DND-41 (cell line): ENCODE measurements at places on chromosomes 13 and 19.

DNA sequence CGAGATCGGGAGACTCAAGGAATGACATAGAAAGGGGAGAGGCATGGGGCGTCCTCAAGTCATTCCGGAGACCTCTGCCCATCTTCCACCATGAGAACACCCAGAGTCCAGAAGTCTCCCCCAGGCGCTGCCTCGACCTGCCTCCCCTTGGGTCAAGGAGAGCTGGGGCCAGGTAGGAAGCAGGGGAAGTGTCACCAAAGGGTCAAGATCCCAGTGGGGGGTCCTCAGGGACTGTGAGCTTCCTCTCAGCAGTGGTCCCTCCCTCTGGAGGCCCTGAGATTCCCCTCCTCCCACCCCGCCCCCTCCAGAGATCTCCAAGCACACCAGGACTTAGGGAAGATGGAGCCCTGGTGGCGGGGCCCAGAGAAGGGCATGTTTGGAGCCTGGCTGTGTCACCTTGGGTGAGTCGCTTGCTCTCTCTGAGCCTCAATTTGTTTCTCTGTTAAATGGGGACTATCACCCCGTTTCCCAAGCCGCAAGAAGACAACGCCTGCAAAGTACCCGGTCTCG is 919 bp downstream of the DACT3 start:
- DNase-seq: no peak

DNA sequence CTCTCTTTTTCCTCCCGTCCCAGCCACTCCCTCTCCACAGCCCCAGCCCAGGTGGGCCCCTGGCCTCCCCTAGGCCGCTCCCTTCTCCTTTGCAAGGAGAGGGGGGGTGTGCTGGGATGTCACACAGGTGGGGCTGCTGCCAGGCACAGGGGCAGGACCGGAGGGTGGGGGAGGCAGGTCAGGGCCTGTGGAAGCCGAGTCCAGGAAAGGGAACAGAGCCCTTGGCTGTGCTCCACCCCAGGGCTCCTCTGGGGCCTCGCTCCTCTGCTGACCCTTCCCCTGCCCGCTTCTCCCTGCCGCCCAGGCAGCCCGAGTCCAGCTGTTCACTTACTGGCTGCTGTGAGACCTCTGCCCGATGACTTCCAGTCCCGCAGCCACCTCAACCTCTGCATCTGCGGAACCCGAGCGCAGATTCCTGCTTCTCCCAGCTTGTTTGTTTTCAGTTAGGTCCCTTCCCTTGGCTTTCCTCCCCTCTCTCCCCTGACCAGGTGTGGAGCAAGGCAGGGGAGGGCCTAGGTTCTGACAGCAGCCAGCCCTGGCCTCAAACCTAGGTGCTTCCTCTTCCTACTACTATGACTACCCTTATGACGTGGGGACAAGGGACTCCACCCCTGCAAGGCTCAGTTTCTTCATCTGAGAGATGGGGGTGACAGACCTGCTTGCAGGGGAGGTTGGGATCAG is 850 bp upstream of the KLK11 start:
- no peak for DNase-seq

- no peak for DNase-seq
Observed at GRCh38 chr13:76267216-76267615, 619.0 kb downstream of the KCTD12 start.

DNA sequence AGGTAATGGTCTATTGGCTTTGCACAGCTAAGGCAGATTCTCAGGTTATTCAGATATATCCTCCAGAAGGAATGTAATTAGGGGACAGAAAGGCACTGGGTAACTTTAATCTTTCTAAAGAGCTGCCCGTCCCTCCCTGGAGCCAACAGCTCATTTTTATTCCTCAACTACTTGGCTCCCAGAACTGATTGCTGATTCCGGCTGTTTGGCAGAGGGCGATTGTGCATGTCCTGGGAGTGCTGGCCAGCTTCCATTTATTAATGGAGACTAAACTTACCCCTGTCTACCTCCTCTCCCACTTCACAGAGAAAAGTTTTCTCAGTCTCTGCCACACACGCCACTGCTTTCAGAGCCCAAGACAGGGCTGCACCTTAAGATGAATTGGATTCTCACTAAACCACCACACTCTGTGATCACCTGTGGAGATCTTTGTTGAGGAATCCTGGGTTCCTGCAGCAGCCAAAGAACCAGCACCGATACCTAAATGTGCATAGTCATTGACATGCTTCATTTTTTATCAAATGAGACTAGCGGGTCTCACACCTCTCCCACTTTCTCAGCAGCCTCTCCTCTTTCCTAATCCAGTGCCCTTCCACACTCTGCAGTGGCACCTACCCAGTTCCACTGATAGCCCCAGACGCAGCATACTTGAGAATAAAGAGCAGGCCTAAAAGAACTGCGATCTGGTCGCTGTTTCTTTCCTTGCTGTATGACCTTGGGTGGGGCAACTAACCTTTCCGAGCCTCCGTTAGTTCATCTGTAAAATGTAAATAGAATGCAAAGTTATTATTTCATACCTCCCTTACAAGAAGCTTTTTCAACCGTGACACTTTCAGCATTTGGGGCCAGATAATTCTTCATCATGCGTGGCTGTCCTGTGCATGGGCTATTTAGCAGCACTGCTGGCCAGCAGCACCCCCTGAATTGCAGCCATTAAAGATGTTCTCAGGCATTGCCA is 648.7 kb downstream of the UQCRFS1 start:
- DNase-seq: no peak

GRCh38 chr13:49278211-49278610 is 30.5 kb downstream of the CDADC1 start:
- no peak for DNase-seq

DNA sequence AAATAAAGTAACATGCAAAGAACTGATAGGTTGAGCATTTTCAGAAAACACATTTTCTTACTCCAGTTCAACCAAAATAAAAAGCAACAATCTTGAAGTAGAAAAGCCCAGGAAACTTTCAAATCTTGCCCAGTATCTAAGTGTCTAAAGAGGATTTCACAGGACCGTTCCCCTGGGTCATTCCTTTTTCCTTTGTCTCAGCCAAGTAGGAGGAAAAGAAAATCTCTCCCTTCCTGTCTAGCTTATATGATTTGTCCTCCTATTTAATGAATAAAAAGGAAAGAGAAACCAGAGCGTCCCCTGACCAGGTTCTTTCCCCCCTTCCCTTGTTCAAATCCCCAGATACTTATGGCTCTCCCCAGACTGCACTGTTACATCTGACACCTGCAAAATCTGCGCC is 248.0 kb downstream of the KCTD12 start:
- no peak for DNase-seq

DNA sequence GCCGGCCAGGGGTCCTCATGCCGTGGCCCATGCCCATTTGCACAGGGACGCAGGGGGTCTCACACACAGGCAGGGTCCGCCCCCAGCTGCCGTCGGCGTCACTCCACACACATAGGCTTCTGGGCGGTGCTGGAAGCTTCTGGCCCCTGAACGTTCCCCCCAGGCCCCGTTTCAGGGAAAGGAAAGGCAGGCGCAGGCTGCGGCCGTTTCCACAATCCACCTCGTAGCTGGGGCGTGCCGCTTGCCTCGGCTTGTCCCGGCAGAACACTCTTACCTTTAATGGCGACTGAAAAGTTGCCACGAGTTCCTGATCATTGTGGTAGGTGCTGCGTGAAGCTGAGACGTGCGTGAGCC is 53.4 kb downstream of the MCF2L start:
- no peak for DNase-seq

GRCh38 chr19:33686687-33687480 is 65.1 kb downstream of the CHST8 start:
- DNase-seq: no peak

GRCh38 chr13:40102854-40103253 is 447.4 kb downstream of the COG6 start:
- DNase-seq: no peak

DNA sequence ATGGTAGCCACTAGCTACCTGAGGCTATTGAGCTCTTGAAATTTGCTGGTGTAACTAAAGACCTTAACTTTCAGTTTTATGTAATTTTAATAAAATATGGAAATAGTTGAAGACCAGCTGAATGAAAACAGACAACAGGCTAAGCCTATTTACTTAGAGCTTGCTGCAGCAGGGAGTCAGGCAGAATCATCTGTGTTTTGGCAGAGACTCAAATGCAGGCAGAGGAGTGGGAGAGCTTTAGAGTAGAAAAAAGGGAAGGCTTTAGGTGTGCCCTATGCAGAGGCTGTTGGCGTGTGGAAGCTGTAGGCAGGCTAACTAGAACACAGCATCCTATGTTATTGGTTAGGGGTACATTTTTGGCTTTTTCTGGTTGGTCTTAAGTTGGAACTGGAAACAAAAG is 304.9 kb upstream of the NBEA start:
- no peak for DNase-seq

DNA sequence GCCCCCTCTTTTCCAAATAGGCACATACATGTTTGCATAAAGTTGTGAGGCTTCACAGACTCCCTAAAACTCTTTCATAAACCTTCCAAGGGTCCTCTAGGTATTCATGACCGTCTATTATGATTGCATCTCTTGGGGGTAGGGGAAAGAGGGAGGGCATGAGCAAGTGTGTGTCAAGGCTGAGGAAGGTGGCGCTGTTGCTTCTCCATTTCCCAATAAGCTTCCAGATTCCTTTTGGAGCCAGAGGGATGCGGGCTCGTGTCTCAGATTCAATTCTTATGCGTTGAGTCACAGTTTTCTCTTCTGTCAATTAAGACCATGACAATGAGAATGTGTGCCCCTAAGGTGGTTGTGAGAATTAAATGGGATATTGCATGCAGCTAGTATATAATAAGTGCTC is 51.0 kb upstream of the CYP2A7 start:
- DNase-seq: no peak

GRCh38 chr13:22073718-22074117 is 402.8 kb downstream of the FGF9 start:
- DNase-seq: no peak

DNA sequence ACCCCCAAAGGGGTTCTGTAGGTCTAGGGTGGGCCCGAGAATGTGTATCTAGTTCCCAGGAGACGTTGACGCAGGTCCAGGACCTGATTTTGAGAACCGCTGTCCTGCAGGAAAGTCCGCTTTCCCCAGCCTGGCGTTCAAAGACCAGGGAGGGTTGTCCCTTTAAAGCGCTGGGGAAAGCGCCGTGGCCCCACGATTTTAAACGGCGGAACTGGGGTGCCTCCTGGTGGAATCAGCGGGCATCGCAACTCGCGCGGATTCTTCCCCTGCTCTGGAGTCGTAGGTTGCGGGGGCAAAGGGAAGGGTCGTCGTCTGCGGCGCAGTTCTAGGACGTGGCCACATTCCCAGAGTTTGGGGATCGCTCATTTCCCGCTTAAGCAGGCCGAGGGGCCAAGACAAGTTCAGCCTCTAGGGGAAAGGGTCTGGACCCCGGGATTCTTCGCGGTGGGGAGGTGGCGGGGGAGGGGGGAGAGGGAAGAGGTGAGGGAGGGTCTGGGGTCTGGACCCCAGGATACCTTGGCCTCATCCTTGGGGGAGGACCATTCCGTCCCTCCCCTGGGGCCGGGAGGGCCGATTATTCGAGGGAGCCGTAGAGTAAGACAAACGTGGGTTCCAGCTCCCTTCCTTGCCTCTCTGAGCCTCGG is 7.7 kb downstream of the PNMA8B start:
- peak; percentile 70 for DNase-seq

DNA sequence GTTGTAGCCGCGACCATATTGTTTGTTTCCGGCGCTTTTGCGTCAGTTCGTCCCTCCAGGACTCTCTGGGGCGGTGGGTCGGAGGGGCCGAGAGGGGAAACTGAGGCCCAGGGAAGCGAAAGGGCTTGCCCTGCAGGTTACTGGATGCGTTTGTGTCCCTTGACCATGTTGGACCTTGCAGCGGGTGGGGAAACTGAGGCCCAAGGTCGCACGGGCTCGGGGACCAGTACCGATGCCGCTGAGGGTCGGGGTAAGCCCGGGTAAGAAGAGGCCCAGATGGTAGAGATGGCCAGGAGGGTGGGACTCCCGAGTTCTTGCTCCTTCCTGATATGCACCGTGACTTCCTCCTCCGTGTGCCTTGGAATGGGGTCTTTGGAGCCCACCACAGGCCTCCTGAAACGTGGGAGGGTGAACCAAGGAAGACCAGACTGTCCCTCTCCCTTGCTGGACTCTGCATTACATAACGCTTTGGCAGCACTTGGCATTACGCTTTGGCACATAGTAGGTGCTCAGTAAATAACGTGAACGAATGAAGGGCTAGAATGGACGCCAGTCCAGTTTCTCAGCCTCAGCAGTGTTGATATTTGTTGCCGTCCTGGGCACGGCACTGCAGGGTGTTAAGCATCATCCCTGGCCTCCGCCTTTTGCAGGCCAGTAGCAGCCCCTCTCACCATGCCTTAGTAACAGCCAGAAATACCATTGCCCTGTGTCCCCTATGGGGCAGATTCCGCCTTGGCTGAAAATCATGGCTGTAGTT is 743 bp downstream of the CHAF1A start:
- DNase-seq: peak; percentile 20

DNA sequence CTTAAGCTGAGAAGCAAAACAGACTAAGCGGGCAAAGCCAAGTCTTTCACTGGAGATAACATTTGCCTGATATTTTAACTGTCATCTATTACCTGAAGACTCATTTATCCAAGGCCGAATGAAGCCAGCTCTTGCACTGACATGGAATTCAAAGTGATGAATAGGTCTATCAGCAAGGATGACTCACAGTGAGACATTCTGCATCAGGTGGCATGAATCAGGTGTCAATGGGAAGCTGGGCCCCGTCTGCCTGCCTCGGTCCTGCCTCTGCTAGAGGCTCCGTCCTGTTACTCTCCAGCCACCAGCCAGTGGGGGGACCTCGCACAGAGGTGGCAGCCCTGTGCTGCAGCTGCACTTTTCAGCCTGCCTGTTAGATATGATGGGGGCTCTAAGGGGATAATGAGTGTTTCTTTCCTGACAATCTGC is 23.5 kb downstream of the STARD13 start:
- no peak for DNase-seq

DNA sequence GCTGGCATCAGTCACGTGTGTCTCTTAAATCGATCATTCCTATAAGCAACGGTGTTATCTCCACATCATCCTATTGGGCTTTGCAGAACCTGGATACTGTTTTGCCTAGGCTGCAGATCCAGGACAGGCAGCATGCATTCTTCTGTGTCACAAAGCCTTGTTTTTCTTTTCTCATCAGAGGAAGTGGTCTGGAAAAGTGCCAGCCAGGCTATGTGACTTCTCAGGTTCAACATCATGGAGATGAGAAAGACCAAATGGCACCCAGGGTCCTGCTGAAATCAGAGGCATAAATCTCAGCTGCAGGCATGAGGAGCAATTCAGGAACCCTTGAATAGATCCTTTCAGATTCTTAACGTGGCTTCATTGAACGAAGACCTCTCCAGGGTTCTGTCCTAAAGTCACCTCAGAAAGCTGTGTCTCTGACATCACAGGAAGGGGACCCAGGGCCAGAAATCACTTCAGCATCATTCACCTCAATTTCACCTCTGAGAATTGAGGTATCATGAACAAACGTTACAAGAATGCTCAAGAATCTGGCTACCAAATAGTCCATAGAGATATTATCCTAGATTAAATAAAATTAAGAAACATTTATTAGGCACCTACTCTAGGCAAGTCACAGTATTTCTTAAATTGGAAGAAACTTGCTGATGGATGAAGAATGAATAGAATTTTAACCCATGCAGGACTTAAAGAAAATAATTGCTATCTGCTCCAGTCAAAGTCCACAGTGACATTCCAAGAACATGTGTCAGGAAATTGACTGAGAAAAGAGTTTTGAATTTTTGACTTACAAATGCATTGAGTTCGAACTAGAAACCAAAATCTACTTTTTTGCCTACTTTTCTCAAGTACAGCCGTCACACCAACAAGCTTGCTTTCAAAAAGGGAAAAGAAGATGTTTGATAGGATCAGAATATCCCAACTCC is 124.1 kb downstream of the COG6 start:
- peak; percentile 36 for DNase-seq
